ENCODE measurements at places on chromosomes 12 and 14.

DNA sequence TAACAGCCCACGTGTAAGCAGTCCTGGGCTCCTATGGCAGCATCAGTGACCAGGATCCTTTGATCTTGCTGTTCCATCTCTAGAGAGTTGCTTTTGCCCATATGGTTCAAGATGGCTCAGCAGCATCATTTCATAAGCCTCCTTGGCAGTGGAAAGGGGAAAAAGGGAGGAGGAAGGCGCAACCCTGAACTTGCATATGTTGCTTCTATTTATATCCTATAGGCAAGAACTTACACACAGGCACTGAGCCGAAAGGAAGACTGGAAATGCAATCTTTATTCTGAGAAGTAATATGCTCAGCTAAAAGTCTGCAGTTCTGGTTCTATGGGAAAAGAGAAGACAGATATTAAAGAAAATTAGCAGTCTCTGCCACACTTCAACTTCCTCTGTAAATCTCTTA, 167.7 kb upstream of the PLXNC1 start:
- no peak for DNase-seq

DNA sequence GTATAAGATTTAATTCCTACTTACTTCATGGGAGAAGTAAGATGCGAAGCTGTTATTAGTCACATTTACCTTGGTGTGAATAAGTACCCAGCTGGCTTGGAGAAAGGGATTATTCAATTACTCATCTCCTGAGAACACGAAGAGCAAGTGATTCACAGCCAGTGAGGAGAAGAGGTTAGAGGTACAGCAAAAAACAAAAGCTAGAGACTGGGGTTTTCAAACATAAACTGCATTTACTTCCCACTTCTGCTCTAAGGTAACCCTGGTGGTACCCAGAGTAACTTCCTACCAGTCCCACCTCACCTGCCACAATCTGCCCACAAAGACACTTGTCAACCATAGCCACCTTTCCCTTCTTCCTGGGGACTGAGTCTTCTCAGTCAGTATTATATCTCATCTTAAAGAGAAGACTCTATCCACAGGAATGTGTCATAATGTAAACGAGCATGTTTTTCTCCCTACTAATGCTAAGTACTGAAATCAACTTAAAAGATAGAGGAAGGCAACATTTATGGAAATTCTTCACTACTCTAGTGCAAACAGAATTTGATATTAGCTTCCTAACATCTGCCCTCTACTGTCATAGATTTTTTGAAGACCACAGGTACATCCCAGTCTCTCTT, 6.0 kb upstream of the IL22 start:
- DNase-seq = no peak

GRCh38 chr12:57631566-57632072, 1.4 kb downstream of the B4GALNT1 start:
- DNase-seq = no peak

GRCh38 chr12:51262758-51263177, 7.4 kb downstream of the SMAGP start:
- peak; percentile 49 for DNase-seq

DNA sequence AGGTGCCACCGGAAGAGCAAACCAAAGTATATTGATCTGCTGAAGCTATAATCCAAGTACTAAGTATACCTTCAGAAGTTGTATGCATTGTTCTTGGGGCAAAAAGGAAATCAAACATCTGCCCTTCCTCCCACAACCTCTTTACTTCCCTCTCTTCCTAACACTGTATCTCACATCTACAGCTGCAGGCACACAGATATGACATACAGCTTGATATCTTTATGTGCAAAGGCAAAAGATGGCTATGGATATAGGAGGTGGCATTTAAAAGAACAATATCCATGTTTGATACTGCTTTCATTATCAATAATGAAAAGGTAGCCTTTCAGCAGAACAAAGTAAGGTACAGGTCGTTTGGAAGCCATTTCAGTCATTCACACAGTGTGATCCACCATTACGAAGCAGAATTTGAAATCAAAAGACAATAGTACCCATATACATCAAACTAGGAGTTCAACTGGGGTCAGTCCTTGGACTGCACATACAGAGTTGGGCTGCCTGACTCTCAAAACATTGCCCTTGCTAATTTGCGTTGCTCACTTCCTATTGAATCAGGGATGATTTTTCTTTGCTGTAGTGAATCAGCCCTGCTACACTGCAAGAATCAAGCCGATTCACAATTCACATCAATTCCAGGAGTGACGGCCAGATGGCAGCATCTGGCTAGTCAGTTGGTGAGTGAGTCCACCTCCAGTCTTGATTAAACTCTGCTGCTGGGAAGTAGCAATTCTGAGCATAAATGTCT, 8.9 kb downstream of the ANG start:
- peak; percentile 83 for DNase-seq

DNA sequence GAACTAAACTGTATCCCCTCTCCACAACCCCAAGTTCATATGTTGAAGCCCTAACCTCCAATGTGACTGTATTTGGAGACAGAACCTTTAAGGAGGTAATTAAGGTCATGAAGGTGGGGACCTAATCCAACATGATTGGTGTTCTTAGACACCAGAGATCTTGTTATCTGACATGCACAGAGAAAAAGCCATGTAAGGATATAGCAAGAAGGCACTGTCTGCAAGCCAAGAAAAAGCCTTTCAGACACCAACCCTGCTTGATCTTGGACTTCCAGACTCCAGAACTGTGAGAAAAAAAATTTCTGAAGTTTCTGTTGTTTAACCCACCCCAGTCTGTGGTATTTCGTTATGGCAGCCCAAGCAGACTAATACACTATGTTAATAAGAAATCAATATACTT, 62.2 kb upstream of the CFL2 start:
- no peak for DNase-seq

DNA sequence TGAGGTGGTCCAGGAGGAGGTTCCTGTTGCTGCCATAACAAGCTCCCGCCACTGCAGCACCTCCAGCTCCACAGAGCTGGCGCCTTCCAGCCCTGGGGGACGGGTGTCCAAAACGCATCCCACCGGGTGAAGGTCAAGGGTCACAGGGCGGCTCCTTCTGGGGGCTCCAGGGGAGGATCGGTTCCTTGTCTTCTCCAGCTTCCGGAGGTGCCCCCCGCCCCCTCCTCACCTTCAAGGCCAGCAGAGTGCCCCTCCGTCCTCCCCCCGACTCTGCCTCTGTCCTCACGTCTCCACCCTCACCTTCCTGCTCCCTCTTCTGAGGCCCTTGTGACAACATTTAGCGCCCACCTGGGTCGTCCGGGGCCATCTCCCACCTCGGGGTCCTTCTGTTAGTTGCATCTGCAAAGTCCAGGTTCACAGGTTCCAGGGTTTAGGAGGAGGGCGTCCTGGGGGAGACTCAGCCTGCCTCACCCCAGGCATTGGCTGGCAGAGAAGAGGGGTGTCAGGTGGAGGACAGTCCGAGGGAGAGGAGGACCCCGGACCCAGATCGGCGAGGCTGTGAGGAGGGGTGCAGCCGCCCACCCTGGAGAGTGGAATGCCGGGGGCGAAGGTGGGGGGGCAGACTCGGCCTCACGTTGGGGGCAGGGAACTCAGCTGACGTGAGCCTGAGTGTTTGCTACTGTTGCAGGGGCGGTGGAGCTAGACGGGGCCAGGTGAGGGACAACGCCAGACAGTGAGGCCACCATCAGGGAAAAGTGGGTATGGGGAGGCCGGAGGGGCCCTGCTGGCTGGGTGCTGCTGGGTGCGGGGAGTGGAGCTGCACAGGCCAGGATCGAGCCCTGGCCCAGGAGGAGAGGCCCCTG, 205.5 kb upstream of the C14orf180 start:
- no peak for DNase-seq

GRCh38 chr14:72892879-72893635, 844 bp downstream of the DPF3 start:
- DNase-seq = no peak

- no peak for DNase-seq
Observed at GRCh38 chr14:95068080-95068479, 89.2 kb downstream of the DICER1 start.

- no peak for DNase-seq
Observed at GRCh38 chr14:64725261-64725815, 21.1 kb downstream of the PLEKHG3 start.
